ENCODE measurements at places on chromosomes 1 and 21.

DNA sequence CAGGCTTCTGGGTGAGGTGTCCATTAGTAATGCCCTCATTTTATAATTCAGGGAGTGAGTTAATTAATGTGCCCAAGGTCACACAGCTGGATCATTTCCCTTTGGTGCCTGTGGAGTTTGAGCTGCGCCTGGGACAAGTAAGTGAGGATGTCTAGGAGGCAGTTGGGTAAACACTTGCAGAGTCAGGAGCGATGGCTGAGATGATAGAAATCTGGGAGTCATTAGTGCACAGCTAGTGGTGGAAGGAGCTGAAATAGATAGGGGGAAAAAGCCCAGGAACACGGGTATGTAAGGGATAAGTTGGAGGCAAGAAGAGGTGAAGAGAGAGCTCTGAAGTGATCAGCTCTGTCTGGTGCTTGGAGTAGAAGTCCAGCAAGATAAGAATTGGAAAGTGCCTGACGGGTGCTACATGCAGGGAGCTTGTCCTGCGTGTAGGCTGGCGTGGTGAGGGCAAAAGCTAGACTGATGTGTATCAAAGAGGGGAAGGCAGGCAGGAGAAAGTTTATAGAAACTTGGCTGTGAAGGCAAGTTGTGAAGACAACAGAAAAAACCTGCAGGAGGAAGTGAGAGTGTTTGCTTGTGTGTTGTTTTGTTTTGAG lies 1.7 kb upstream of the SCAF4 start:
- no peak for DNase-seq

DNA sequence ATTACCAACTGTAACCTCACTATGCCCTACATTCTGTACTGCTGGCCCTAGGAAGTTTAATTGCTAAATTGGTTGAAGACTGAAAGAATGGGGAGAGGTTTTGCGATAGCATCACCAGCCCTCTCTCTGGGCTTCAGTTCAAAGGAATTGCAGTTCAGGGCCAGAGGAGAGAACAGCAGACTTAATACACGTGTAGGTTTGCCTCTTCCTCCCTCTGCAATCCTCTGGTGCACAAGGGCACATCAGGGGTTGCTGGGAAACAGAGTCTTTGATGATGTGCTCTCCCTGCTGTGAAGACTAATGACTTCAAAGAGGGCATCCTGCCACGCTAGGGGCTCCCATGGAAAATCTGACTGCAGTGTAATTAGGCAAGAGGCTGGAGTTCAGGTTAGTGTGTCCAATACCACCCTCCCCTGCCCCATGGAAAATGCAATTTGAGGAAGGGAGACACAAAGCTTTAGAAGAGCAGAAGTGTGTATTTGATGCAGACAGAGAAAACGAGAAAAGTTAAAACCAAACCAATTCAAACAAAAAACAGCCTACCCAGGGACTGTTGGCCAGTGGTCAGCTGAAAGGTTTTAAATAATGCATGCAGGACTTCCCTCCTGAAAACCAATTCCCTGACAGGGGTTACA lies 167.9 kb downstream of the ASTN1 start:
- DNase-seq, result no peak

- no peak for DNase-seq
Observed at GRCh38 chr1:93459126-93459525, 11.2 kb downstream of the FNBP1L start.

DNA sequence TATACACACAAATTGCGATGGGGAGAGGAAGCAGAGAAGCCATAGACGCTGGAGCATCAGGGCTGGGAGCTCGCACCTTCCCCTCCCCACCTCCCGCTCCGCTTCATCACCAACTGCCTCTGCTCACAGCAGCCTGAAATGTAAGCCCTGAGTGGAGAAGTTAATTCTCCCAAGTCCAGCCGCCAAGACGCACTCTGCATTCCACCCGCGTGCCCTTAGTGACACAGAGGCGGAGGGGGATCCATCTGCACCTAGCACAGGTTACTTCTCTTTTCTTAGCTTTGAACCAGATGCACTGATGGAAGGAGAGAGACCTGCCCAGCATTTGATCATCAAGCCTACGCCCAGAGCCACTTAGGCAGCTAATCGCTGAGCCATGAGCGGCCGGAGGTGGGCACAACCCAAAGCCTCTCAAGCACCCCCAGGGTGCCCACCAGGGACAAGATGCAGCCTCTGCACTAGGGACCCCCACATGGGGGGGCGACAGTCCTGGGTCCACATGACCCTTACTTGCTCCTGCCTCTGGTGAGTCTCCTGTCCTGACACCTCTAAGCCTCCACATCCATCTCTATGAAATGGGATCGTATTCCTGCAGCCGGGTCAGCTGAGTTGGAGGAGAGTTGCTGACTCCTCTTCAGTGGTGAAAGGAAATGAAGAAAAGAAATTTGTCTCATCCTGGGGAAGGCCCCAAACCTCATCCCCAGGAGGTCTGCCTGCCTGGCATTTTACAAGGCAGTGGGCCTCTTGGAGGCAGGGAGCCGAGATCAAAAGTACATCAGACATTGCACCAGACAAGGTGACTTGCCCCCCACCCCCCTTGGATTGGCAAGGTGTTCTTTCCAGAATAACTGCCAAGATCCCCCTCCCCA lies 316.2 kb downstream of the MATN1 start:
- DNase-seq, result no peak

DNA sequence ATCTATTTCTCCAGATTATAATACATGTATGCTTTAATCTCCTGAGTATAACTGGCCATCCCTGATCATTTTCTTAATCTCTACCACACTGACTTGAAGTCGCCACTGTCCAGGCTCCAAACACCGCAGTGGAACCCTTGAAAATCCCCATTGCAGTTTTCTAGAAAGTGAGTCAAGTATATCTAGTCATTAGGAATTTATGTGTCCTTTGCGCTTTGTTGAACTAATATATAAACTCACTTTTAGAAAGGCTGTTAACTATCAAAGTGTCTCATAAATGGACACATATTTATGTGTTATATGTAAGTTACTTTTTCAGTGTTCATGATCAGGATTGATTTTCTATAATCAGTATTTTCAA lies 211.5 kb downstream of the PATJ start:
- DNase-seq, result no peak
